ENCODE measurements at places on chromosomes 3 and 15. TPM values are rescaled to one million over a fixed set of nuclear protein-coding genes. Genes with fewer than 3 reads are reported as not detected.

The MITF gene
- 13.5 TPM for total RNA-seq

The GP9 gene
- not detected for total RNA-seq

The RASSF1 gene
- 34.8 TPM for total RNA-seq

The LXN gene
- total RNA-seq = 50.9 TPM

The CAMKV gene
- not detected for total RNA-seq

The RAB6B gene
- total RNA-seq = 0.86 TPM

The LRRC31 gene
- not detected for total RNA-seq

DNA sequence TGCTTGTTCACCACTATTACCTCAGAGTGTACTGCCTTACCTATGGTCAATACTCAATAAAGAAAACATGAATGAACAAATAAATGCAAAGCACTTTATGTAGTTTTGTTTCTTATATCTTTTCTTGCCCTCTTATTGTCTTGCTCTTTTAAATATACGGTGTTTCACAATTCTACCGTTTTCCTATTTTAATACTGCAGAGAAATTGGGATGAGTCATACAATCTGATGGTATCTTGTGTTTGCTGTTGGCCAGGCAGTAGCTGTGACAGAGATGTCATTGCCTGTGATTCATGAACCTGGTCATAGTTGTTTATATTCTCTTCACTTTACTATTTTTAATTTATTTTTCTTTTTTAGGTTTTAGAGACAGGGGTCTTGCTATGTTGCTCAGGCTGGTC, 48.3 kb downstream of the SERP1 start:
- peak; percentile 59 for DNase-seq

- DNase-seq = no peak
These were observed 750 bp upstream of the ITGB5 start for GRCh38 chr3:124887932-124888298.

- no peak for DNase-seq
These were observed 78.8 kb downstream of the PDCD6IP start for GRCh38 chr3:33877187-33877586.

DNA sequence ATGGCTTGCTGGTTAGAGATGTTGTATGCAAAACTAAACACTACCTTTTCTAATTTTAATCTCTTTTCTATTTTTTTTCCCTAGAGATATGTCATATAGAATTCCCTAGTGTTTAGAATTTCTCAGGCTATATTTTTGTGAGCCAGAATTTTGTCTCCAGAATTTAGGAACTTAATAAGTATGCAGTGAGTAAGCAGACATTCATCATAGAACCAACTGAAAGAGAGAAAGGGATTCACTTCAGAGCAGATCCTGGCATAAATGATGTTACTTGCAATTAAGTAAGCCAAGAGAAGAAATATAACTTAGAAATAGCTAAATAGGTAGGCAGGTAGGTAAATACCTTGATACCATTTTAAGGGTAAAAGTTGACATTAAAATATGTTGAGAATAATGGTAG, 288.9 kb downstream of the ZNF385D start:
- DNase-seq = no peak

DNA sequence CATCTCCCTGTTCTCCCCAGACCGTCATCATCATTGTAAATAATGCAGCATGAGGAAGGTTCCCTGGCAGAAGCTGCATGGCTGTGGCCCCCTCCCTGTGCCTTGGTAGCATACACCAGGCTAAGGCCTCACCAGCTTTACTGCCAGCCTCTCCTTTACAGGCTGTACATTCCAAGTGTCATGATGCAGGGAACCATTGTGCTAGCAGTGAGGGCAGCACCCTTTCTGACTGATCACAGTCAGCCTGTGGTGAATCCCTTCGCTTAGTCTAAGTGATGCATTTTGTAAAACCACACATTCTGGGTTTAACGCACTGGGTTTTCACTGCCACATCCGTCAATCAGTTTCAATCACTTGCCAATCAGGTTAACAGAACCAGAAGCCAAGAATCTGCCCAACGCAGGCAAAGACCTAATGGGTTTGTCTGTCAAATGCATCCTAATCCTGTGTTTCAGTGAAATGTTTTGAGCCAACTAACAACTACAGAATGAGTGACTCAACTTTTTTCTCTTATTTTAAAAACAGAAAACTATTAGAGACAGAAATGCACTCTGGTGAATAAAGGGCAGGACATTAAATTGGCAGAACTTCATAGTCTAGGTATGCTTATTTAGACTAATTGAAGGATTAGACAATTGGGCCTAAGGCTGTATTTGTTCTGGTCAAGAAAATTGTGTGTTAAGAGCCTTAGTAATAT, 225.9 kb upstream of the DPH6 start:
- no peak for DNase-seq

GRCh38 chr15:91255670-91256192, 155.7 kb downstream of the SV2B start:
- DNase-seq = no peak

- DNase-seq = no peak
These were observed 291.0 kb downstream of the CLSTN2 start for GRCh38 chr3:140225996-140226395.

DNA sequence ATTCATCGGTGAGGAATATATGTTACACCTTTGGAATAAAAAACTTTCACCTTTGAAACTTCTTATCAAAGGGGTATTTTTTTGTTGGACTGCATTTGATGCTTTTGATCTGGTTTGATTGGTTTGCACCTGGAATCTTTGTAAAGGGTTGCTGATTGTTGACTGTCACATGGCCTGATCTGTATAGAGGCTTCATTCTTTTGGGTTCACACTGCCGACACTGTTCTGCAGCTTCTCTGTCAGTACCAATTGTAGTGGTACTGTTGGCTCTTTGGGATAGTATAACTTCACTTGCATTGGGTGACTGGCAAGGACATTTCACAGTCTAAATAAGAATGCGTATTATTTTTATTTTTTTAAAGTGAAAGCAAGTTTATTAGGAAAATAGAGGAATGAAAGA, 155.7 kb downstream of the DOCK3 start:
- no peak for DNase-seq

GRCh38 chr3:131701153-131701770, 198.5 kb upstream of the MRPL3 start:
- DNase-seq = no peak

DNA sequence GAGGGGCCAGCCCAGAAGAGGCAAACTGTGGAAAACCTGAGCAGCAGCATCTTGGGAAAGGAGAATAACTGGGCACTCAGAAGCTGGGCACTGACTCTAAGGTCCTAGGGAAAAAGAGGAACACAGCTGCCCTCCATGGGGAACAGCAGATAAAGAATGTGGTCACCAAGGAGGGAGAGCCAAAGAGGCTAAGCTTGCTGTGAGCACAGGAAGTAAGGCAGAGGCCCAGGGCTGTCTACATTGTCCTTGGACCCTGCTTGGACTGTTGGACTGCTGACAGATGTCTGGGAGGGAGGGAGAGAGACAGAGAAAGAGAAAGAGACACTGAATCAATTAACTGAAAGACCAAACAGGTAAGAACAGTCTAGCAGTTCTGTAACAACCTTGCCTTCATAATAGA, 4.5 kb upstream of the MNS1 start:
- DNase-seq = no peak

- peak; percentile 30 for DNase-seq
These were observed 693 bp downstream of the RASGRP1 start for GRCh38 chr15:38563723-38564519.

DNA sequence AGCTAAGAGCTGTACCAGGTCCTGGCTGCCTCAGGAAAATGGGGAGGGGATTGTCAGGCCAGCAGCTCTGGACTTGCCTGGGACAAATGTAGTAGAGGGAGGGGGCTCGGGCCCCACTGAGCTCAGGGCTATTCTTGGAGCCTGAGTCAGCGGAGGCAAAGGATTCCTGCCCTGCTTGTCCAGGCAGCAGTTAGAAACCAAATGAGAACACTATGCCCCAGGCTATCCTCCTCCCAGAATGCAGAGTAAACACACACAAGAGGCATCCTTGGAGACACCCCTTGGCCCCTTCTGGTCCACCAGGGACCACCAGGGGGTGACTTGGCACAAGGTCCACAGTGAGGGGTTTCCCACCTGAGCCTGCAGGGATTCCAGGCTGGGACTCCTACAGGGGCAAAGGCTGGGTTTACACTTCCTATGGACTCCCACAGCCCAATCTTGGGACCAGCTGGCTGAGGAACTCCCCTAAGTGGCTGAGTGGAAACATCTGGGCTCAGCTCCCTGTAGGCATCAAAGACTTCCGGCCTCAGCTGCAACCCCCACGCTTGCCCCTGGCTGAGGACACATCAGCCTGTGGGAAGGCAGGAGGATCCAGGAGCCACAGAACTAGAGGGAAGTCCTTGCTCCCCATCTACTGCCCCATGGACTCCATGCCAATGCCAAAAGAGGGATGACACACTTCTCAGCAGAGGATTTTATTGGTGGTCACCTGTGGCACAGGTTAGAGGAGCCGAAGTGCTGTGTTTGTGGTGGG, 3.4 kb upstream of the COL7A1 start:
- peak; percentile 97 for DNase-seq

GRCh38 chr3:73136941-73137340, 75.5 kb downstream of the EBLN2 start:
- DNase-seq = no peak

- no peak for DNase-seq
These were observed 135.2 kb downstream of the ECT2 start for GRCh38 chr3:172885704-172886103.

GRCh38 chr3:62669161-62669560, 206.1 kb downstream of the CADPS start:
- no peak for DNase-seq

DNA sequence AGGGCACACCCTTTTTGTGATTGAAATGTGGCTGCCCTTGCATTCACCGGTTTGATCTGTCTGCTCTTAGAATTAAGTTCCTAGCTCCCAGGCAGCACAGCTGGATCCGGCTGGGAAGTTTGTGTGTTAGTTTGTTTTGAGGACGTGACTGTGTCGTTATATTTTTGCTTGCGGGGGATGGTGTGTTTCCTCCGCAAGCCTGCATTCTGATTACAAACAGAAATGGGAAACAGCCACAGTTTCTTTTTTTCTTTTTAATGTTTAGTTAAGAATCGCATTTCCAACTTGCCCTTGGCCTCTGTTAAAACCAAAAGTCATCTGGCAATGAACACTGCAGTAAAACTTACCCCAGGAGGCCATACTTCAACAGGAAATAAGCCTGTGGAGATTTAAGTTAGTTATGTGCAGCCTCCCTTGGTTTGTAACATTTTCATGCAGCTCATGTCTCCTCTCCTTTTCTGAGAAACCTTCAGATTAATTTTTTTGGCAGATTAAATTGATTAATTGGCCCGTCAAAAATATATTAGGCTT, 888 bp downstream of the TMOD3 start:
- DNase-seq = peak; percentile 78

DNA sequence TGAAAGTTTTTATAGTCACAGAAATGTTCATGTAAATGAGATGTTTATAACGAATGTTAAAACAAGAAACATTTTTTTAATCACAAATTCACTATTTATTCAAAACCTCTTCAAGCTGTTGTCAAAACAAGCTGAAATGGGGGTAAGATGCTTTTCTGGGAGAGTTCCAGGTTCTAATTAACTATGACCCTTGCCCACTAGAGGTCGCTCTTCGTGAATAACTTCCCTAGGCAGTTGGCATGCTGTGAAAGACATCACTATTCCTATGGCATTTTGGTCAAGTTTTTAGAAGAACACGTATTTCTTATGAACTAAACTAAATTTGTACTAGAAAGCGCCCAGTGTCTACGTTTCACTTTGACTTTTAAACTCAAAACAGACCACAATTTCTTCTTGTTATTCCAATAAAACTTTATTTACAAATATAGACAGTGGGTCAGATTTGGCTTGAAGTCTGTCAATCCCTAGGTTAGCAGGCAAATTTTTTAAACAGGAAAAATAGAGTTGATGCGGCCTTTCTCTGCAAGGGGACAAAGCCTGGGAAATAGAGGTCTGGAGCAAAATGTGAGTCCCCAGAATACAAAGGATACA, 62.8 kb upstream of the CMTM8 start:
- DNase-seq = peak; percentile 72

DNA sequence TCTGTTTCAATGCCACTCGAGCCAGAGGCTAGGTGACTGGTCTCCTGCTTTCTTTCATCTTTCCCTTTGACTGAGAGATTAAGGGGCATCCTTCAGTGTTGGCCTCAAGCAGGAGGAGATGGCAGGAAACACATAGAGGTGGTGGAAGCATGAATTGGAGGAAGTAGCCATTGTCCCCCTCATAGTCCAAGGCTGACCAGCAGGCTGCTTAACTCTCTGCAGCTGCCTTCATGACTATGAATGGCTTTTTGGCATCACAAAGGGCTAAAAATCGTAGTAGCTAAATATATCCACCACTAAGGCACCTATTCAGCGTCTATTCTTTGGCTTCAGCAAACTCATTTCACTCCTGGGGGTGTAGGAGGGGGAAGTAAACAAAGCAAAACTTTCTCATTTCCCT, 7.0 kb upstream of the FRMD4B start:
- no peak for DNase-seq

DNA sequence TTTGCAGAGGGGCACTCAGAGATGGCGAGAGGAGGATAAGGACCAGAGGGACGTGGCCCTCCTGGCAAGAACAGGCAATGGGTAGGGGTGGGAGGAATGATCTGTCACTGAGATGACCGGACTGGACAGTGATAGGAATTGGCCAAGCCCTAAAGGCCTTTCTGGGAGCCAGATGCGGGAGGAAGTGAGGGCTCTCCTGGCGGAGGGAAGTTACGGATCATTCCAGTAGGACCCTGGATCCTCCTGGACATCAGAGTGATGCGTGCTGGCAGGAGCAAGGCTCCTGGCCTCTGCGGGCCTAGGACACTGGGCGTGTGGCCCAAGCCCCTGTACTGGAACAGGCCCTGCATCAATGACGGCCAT, 23.4 kb downstream of the KIF7 start:
- no peak for DNase-seq

DNA sequence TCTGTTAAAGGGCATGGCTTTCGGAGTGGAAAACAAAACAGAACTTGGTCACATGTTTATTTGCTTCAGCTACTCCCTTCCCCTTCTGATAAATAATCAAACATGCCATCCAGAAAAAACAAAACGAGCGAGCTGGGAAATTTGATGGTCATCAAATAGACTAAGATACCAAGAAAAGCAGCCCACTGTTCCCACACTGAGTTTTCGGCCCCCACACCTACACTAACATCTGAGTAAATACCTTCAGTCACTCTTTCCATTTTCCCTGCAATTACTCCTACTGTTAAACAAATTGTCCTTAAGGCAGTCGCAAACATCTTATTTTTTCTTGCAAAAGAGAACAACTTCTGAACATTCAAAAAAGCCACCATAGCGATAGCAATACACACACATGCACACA, 454.6 kb downstream of the FOXP1 start:
- no peak for DNase-seq

DNA sequence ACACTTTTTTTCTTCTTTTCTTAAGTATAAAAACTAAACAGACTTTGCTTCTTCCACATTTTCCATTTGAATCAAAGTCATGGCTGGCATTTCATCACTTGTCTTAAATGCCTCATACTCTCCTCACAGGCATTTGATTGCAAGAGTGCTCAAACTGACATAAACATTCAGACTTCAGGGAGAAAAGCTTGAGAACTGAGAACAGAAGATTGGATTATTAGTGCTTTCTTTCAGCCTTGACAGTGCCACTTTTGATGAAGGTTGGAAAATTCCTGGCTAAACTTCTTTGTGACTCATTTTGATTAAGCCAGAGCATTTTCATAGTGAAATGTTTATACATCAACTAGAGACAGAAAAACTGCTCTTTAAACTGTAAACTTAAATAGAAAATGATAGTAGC, 544.4 kb downstream of the DIPK2A start:
- no peak for DNase-seq

- DNase-seq = no peak
These were observed 33.7 kb upstream of the SPTBN5 start for GRCh38 chr15:41927536-41927935.

GRCh38 chr3:193680220-193680619, 87.2 kb downstream of the OPA1 start:
- peak; percentile 59 for DNase-seq
